ENCODE measurements at places on chromosomes 4 and X.

DNA sequence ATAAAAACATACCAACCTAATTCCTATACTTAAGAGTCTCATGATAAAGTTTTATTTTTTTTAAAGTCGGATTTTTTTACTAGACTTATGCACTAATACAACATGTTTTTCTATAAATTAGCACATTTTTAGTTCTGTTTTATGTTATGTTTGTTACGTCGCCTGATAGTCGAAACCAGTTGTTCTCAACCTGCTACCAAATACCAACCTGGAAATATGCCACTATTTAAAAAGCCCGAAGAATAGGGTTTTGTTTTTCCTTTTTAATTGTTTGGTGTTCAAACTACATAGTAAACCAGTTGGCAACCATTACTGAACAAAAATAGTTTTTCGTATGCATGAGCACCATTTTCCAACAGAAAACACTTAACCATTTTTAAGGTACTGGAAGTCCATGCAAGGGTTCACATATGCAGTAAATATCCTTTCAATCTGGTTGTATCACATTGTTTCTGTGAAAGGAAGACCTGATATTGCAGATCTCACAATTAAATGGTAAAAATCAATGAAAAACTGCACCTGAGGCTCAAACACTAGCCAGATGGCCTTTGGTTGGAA is 1.4 kb downstream of the WDFY3 start:
- no peak overlapping the region for H3K27ac ChIP-seq
- H3K36me3 ChIP-seq = peaks cover 2% of the 10 kb centered on the region

GRCh38 chr4:8763966-8764901 is 107.4 kb downstream of the HMX1 start:
- no peaks in the 10 kb centered on the region for H3K4me1 ChIP-seq
- no peak overlapping the region for H3K4me3 ChIP-seq
- H3K27ac ChIP-seq = no peak overlapping the region
- H3K27me3 ChIP-seq = no peaks in the 10 kb centered on the region
- no peak for DNase-seq

DNA sequence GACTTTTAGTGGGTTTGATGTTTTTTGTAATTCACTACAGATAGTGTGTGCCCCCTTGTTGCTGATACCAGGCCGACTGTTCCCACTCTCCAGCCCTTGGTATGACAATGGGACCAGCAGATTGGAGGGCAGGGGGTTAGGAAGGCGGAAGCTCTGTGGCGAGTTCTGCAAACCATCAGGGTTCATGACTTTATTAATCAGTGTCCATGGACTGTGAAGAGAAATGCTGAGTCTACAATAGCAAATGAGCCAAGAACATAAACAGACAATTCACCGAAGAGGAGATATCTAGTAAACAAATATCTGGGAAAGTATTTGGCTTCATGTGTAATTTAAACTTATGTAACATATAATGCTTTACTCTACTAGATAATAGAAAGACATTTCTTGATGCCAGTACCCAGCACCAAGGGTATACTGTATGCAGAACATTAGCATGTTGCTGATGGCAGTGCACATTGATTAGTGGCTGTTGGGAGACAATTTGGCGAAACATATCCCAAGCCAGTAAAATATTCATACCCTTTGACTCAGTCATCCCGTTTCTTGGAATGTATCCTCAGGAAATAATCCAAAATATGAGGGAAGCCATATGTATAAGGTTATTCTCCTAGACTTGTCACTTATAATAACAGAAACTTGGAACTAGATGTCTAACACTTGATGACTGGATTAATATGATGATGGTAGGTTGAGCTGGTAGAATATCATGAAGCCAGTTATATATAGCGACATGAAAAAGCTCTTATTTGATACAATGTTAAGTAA is 169.4 kb downstream of the PTTG2 start:
- H3K4me1 ChIP-seq = peaks cover 55% of the 10 kb centered on the region
- peaks cover 44% of the 10 kb centered on the region for H3K36me3 ChIP-seq
- H3K4me3 ChIP-seq = peak overlapping the region; percentile 43
- peak overlapping the region; percentile 90 for H3K27ac ChIP-seq

DNA sequence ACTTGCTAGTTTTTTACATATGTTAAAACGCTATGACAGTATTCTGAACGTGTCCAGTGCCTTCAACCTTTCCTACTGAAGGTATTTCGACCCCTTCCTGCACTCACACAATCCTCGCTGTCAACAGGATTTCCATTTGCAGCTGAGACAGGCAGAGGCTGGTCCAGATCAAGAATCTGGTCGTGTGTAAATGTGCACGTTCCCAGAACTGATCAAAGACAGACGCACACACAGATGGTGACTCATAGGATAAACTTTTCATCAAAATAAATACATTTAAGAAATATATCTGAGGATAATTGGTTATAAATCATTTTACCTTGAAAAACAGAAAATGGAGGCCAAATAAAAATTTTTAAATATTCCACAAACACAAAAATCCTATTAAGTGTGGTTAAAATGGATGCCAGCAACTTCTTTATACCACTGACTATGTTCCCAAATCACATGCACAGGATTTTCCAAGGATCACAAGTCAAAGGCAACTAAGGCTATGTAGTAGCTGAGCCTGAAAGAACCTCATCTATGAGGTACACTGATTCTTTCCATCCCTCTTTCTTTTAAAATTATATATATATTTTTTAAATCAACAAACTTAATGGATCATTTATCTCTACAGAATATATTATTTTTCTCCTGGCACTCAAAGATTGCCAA is 85.9 kb downstream of the RNF150 start:
- H3K27ac ChIP-seq = no peak overlapping the region
- DNase-seq = no peak
- H3K36me3 ChIP-seq = no peaks in the 10 kb centered on the region
- no peaks in the 10 kb centered on the region for H3K4me1 ChIP-seq
- H3K27me3 ChIP-seq = no peaks in the 10 kb centered on the region
- H3K4me3 ChIP-seq = no peak overlapping the region

- peak; percentile 80 for DNase-seq
- H3K4me1 ChIP-seq = peaks cover 12% of the 10 kb centered on the region
- H3K36me3 ChIP-seq = no peaks in the 10 kb centered on the region
- H3K4me3 ChIP-seq = peak overlapping the region; percentile 81
Measured at GRCh38 chr4:1010395-1011021, 918 bp upstream of the FGFRL1 start.

GRCh38 chr4:6229095-6229494 is 28.7 kb upstream of the JAKMIP1 start:
- H3K4me3 ChIP-seq = no peak overlapping the region
- DNase-seq = no peak
- no peaks in the 10 kb centered on the region for H3K4me1 ChIP-seq
- H3K36me3 ChIP-seq = no peaks in the 10 kb centered on the region

GRCh38 chr4:154313004-154313585 is 178.5 kb downstream of the DCHS2 start:
- H3K4me3 ChIP-seq = no peak overlapping the region
- H3K4me1 ChIP-seq = no peaks in the 10 kb centered on the region
- DNase-seq = no peak
- no peak overlapping the region for H3K27ac ChIP-seq
- H3K36me3 ChIP-seq = no peaks in the 10 kb centered on the region

- peaks cover 7% of the 10 kb centered on the region for H3K27me3 ChIP-seq
- H3K4me1 ChIP-seq = no peaks in the 10 kb centered on the region
- H3K36me3 ChIP-seq = no peaks in the 10 kb centered on the region
- no peak for DNase-seq
- H3K27ac ChIP-seq = no peak overlapping the region
- peak overlapping the region; percentile 43 for H3K4me3 ChIP-seq
Measured at GRCh38 chrX:84188320-84188834, 378 bp upstream of the RPS6KA6 start.

DNA sequence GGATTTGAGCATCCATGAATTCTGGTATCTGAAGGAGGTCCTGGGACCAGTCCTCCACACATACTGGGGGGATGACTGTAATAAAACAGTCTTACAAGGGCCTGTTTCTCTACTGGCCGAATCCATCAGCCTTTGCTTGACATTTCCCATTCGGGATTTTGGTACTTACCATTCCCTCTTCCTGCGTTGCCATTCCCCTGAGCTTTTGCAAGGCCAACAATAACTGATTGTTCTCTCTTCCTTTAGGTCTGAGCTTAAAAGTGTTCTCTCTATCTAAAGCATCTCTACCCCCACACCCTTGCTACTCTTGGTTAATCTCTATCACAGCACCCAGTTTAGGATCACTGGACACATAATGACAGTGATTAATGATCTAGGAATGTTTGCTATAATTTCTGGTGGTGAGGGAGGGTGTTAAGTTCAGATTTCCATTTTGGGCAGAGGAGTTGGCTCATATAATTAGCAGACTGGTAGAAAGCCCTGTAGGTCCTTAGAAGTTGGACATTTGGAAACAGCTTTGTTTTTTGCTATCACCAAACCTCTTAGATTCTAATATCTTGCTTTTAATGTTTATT is 29.4 kb downstream of the TMA16 start:
- H3K4me3 ChIP-seq = no peak overlapping the region
- no peak for DNase-seq
- H3K27ac ChIP-seq = no peak overlapping the region
- H3K36me3 ChIP-seq = peaks cover 41% of the 10 kb centered on the region

GRCh38 chr4:99856166-99856565 is 38.1 kb downstream of the LAMTOR3 start:
- peak; percentile 31 for DNase-seq
- peak overlapping the region; percentile 49 for H3K4me3 ChIP-seq
- peaks cover 55% of the 10 kb centered on the region for H3K4me1 ChIP-seq
- H3K27me3 ChIP-seq = no peaks in the 10 kb centered on the region
- peak overlapping the region; percentile 93 for H3K27ac ChIP-seq

- H3K36me3 ChIP-seq = no peaks in the 10 kb centered on the region
- H3K4me1 ChIP-seq = no peaks in the 10 kb centered on the region
- no peaks in the 10 kb centered on the region for H3K27me3 ChIP-seq
- H3K4me3 ChIP-seq = no peak overlapping the region
Measured at GRCh38 chr4:163251204-163251603, 81.2 kb downstream of the NPY1R start.

DNA sequence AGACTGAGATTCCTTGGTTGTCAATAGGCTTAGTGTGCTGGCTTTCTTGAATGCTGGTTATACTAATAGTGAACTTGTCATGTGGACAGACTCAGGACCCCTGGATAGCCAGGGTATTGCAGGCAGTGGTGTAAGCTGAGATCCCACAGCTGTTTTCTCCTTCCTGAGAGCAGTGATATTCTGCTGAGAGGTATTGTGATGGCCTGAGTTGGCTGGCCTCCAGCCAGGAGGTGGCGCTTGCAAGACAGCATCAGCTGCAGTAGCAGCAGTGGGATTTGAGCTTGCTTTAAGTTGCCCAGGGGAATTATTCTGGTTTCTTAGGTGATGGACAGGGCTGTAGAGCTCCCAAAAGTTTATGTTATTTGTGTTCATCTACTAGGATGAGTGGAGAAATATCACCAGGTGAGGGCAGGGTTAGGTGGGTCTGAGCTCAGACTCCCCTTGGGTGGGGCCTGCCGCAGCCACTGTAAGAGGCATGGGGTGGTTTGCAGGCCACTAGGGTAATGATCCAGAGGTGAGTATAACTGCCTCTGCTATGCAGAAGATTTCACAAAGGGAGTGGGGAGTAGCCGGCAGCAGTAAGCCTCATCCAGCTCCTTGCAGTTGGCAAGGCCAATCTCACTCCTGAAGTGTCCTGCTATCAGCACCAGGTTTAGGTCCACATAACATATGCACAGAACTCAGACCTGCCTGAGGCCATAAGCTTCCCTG is 66.2 kb downstream of the IL15 start:
- H3K27me3 ChIP-seq = peaks cover 6% of the 10 kb centered on the region
- DNase-seq = no peak
- no peak overlapping the region for H3K27ac ChIP-seq
- peaks cover 2% of the 10 kb centered on the region for H3K4me1 ChIP-seq
- no peaks in the 10 kb centered on the region for H3K36me3 ChIP-seq

- no peaks in the 10 kb centered on the region for H3K4me1 ChIP-seq
- DNase-seq = no peak
- no peak overlapping the region for H3K27ac ChIP-seq
- no peak overlapping the region for H3K4me3 ChIP-seq
Measured at GRCh38 chrX:68929332-68930150, 100.7 kb downstream of the EFNB1 start.

- H3K36me3 ChIP-seq = no peaks in the 10 kb centered on the region
- no peak overlapping the region for H3K4me3 ChIP-seq
- peaks cover 14% of the 10 kb centered on the region for H3K27me3 ChIP-seq
- no peak for DNase-seq
Measured at GRCh38 chr4:10031668-10032590, 10.6 kb upstream of the SLC2A9 start.

DNA sequence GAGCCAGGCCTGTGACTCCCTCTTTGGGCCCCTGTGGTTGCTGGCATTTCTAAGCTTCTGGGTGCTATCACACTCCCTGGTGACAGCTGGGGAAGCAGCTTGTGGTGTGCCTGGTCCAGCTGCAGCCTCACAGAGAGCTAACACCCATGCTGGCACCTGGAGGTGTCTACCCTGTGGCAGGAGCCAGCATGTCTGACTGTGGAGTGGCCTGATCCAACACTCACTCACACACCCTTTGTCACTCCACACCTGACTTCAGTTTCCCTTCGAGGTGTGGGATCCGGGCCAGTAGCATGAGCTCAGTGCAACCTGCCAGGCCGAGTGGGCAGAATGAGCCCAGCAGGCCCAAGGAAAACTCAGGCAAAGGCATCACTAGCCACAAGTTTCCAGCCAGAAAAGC is 67.5 kb downstream of the TECRL start:
- H3K36me3 ChIP-seq = no peaks in the 10 kb centered on the region
- H3K4me3 ChIP-seq = no peak overlapping the region
- H3K4me1 ChIP-seq = no peaks in the 10 kb centered on the region

- H3K36me3 ChIP-seq = no peaks in the 10 kb centered on the region
- DNase-seq = no peak
Measured at GRCh38 chrX:113920661-113921060, 663.2 kb upstream of the HTR2C start.

GRCh38 chr4:42420140-42420539 is 22.9 kb downstream of the SHISA3 start:
- no peak for DNase-seq
- H3K27me3 ChIP-seq = no peaks in the 10 kb centered on the region
- H3K27ac ChIP-seq = no peak overlapping the region

DNA sequence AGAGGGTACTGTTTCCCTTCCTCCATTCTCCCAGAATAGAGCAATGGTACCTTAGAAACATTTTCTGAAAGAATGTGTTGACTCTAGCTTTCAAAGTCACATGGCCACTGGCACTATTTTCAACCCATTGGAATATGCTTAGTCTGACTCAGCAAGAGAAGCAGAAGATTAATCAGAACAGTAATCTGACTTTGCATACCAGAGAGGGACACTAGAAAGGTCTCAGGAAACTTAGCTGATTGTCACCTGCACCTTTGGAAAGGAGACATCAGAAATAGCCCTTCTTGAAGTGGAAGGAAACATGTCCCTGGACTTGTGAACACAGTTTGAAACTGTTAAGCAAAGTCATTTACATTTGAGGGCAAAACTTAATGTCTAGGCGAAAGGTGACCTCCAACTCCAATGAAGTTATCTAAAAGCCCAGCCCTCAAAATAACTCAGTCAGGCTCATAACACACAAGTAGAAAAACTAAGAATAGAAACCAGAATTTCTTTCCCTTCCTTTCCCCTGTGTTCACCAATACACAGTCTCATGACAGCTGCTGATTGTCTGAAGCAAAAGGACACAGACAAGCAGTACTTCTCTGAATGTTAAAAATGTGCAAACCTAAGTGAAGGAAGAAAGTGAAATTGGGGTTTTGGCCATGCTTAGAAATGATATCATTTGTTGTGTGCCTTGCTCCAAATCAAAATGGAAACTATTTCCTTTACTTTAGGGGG is 270.8 kb downstream of the GRIA3 start:
- no peak overlapping the region for H3K4me3 ChIP-seq
- DNase-seq = no peak
- no peaks in the 10 kb centered on the region for H3K4me1 ChIP-seq
- no peak overlapping the region for H3K27ac ChIP-seq
- no peaks in the 10 kb centered on the region for H3K36me3 ChIP-seq
- no peaks in the 10 kb centered on the region for H3K27me3 ChIP-seq
